ENCODE measurements at places on chromosomes 3 and 15.

DNA sequence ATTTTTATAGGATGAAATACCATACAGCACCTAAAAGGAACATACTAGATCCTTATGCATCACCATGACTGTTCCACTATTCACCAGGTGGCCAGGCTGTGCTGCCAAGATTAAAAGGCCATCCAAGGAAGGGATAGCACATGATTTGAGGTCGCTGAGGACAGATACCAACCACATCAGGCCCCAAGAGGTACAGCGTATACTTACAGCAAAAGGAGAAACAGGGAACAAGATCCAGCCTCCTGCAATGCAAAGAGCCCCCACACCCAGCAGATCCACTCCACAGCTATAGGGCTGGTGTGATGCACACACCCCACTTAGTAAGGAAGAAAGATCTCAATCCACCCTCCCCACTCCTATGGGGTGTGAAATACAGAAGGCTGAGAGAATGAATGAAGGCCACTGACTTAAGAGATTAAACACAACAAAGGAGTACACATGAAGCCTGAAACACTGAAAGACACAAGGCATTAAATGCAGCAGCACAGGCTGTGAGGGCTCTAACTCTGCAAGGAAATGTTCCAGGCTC is 32.0 kb upstream of the ZNF445 start:
- DNase-seq: no peak

- no peak for DNase-seq
Measured at GRCh38 chr3:36482256-36482655, 102.0 kb downstream of the STAC start.

DNA sequence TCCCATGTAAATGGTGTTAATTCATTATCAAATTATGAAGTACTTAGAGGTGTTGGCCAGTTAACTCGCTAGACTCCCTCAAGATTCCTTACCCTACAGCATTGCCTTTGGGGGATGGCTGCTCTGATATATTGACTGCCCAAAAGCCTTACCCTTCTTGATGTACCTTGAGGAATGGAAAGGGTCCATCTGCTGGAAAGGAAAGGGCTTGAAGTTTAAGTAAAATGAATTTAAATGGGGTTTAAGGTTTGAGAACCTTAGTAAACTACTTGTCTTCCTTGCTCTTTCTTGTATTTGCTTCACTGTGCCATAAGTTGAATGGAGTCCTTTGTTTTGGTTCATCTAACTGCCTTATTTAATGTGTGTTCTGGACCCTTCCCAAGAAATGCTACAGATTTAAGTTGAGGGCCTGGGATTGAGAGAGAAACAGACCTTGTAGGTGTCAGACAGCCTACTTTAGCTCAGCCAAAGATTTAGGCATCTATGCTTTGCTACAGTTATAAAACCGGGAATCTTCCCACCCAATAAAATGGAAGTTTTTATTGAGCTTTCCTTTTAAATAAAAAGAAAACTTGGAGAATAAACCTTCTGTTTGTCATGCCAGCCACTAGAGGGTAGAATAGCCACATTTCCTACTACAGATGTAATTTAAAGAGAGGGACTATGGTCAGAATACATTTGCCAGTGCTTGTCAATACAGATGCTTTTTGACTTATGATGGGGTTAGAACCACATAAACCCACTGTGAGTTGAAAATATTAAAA is 25.3 kb downstream of the CMSS1 start:
- DNase-seq: no peak

DNA sequence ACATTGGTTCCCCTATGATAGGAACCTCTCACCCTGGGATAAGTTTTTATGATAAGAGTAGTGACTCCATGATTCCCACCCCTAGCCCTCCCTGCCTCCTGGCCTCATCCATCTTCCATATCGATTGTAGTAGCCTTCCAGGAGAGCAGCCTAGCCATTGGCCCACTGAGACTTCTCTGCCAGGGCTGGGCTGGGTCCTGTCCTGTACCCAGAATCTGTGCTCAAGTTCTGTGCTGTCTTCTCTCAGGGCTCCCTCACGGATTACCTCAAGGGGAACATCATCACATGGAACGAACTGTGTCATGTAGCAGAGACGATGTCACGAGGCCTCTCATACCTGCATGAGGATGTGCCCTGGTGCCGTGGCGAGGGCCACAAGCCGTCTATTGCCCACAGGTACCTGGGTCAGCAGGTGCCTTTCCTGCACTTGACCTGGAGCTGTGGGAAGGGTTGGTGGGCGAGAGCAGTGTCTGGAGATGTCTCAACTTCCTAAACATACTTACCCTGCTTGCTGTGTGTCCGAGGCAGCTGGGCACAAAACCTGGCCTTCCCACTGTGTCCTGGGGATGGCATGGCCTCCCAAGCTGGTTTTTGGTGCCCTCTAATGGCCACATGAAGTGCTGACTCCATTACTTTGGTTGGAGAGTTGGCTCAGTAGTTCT is 16.6 kb upstream of the EXOG start:
- no peak for DNase-seq

DNA sequence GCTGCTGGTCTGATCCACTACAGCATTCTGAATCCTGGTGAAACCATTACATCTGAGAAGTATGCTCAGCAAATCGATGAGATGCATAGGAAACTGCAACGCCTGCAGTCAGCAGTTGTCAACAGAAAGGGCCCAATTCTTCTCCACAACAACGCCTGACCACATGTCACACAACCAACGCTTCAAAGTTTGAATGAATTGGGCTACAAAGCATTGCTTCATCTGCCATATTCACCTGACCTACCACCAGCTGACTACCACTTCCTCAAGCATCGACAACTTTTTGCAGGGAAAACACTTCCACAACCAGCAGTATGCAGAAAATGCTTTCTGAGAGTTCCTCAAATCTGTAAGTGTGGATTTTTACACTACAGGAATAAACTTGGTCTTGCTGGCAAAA is 54.7 kb upstream of the C2CD4B start:
- no peak for DNase-seq

DNA sequence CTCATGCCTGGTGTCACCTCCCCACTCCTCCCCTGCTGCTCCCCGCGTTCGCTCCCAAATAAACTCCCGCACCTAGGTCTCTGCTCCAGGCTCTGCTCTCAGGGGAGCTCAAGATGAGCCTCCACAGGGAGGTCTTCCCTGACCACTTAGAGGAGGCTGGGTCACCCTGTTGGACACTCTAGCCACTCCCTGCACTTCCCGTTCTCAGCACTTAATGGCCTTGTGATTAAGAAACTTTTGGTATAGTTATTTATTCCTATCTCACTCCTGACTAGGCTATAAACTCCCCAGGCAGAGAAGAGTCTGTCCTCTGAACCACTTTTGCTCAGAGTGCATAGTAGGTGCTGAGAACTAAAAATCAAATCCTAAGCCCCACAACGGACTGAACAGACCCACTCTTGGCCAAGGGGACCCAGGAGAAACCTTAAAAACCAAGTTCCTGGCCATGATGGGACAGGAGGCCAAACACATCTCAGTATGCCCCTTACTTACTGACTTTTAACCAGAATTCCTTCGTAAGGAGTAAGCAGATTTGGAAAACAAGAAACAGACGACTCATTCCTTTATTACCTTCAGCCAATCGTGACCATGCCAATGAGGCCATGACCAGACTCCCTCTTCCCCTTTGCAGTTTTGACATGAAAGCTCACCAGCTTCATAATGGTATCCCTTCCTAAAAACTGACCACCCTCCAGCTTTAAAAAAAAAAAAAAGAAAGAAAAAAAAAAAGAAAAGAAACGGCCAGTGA is 69.0 kb upstream of the HRH1 start:
- DNase-seq: peak; percentile 20

- peak; percentile 64 for DNase-seq
Measured at GRCh38 chr3:52536369-52537164, at the start of gene UQCC5. UQCC5 (plus strand) TSS chr3:52536605; CDS start chr3:52536756, 151 bp downstream.

- no peak for DNase-seq
Measured at GRCh38 chr3:64384561-64384960, 159.3 kb upstream of the PRICKLE2 start.

- no peak for DNase-seq
Measured at GRCh38 chr3:53039376-53039752, 6.5 kb downstream of the SFMBT1 start.

GRCh38 chr15:75891895-75892294 is 11.8 kb upstream of the FBXO22 start:
- peak; percentile 68 for DNase-seq

DNA sequence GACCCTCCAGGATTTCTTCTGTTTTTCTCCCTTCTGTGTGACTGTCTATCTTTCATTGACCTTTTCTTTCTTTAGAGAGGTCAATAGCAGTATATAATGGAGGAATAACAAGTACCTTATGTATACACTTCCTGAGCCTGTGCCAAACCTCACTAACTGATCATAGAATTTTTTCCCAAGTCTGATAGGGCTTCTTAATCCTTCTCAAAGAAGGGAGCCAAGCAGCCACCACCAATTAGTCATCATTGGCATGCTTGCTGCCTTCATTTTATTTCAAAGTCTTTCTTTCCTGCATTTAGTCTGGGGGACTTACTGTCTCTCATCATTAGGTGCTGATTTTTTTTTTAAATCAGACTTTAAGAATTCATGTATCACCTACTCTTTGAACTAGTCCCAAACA is 327.0 kb downstream of the FEZF2 start:
- DNase-seq: no peak
